ENCODE measurements at places on chromosomes 4 and X.

DNA sequence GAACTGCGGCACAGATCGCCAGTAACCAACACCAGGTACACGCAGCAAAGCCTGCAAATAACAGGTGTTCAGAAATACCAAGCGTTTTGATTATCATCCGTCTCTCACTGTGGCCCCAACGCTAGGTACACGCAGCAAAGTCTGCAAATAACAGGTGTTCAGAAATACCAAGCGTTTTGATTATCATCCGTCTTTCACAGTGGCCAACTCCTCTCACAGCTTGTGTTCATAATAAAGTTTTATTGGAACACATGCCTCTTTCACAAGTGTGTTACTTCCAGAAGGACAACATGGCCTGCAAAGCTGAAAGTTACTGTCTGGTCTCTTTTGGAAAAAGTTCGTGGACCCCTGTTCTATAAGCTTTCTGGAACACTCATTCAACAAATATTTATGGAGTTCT, 153.1 kb downstream of the AFAP1 start:
- no peak for DNase-seq

- no peak for DNase-seq
These were observed 188.2 kb upstream of the NRK start for GRCh38 chrX:105634180-105634579.

- no peak for DNase-seq
These were observed 136.6 kb downstream of the NEXMIF start for GRCh38 chrX:74788545-74789086.

- DNase-seq, result no peak
These were observed 36.7 kb upstream of the GABRQ start for GRCh38 chrX:152600853-152601633.

DNA sequence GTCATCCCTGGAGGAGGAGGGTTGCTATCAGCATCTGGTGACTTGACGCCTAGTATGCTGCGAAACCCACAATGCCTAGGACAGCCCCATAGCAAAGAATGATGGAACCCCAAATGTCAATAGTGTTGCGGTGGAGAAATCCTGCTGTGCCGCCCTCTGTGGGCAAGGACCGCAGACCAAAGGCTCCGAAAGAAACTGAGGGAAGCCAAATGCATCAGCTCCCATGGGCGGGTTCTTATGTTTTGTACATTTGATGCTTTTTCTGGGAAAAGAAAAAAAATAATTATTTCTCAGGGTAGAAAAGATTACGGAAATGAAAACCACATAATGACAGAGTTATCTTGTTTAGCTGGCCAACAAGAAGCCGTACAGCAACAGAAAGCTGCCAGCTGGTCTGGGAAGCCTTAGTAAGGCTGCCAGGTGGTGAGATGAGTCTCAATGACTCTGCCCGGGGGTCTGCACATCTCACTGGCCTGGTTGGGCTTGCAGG, 95.0 kb upstream of the TBL1X start:
- DNase-seq, result no peak
